Ovary (tissue), 10 donors: ENCODE measurements at places on chromosomes 12 and 14. TPM values are rescaled to one million over a fixed set of nuclear protein-coding genes. Genes with fewer than 3 reads are reported as not detected.

- no peak overlapping the region for H3K4me3 ChIP-seq
- no peak for DNase-seq
- H3K36me3 ChIP-seq = no peaks in the 10 kb centered on the region
- H3K27me3 ChIP-seq = no peaks in the 10 kb centered on the region
- H3K27ac ChIP-seq = no peak overlapping the region
These were observed 128.7 kb upstream of the BMP4 start for GRCh38 chr14:54085232-54085761.

DNA sequence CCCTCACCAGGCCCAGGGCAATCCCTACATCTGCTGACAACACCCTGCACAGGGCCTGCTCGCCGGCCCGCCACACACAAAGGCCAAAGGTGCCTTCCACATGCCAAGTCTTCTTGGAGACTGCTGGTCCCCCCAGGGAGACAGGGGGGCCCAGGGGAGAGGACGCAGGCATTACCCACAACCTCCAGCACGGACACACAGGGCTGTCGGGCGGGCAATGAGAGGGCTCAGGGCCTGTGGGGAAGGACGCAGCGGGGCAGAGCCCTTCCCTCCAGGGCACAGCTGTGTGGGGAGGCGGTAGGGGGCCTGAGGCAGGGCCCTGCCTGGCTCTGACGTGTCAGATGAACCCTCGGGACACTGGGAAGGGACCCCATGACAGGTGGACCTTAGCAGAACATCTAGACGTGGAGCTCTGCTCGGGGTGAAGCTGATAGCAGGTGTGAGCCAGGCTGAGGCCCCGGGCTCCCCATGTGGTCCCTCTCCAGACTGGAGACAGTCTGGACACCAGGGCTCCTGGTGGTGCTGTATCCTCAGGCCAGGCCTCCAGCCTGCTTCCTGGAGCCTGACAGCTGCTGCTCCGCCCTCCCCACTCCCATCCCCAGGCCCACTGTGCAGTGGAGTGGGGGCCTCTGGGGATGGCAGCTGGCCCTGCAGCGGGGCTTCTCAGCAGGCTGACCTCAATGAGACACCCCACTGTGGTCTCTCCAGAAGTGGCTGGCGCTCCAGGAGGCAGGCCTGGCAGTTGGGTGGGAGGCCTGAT is 31.6 kb upstream of the NUDT14 start:
- H3K27ac ChIP-seq = no peak overlapping the region
- H3K4me3 ChIP-seq = no peak overlapping the region
- H3K27me3 ChIP-seq = no peaks in the 10 kb centered on the region

GRCh38 chr14:102667703-102668102 is 75.3 kb downstream of the RCOR1 start:
- H3K27me3 ChIP-seq = no peaks in the 10 kb centered on the region
- H3K4me3 ChIP-seq = no peak overlapping the region
- no peaks in the 10 kb centered on the region for H3K36me3 ChIP-seq
- H3K27ac ChIP-seq = no peak overlapping the region

DNA sequence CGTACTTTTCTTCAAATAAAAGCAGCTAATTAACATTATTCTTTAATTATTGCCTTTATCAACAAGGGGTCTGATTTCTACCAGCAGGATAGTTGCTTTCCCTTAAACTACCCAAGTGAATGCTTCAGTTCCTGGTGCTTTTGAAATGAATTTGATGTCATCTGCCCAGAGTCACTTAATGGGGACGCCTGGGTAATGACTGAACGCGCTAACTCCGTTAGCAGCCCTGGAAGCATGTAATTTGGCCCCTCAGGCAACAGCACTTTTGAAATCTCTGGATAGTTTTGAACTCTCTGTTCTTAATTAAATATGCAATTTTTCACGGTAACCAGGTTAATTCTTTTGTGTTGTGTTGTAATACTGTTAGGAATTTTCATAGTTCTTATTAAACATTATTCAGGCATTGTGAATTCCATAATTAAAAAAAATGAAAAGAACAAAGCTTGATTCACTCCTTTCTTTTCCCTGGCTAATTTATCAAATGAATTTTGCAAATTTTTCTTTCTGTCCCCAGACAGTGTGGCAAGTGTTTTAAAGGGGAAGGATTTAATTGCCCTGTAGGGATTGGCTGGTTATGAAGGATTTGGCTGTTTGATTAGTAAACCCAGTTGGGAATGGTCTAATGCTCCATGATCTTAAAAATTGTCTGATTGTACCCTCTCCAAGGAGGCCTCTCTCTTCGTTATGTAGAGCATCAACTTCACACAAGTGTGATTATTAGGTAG is 137.5 kb upstream of the MYL2 start:
- DNase-seq = no peak
- no peaks in the 10 kb centered on the region for H3K4me1 ChIP-seq
- H3K27me3 ChIP-seq = no peaks in the 10 kb centered on the region
- no peaks in the 10 kb centered on the region for H3K36me3 ChIP-seq

The SELPLG gene
- 5.1 TPM for polyA plus RNA-seq
